ENCODE measurements at places on chromosomes 3 and 15.

DNA sequence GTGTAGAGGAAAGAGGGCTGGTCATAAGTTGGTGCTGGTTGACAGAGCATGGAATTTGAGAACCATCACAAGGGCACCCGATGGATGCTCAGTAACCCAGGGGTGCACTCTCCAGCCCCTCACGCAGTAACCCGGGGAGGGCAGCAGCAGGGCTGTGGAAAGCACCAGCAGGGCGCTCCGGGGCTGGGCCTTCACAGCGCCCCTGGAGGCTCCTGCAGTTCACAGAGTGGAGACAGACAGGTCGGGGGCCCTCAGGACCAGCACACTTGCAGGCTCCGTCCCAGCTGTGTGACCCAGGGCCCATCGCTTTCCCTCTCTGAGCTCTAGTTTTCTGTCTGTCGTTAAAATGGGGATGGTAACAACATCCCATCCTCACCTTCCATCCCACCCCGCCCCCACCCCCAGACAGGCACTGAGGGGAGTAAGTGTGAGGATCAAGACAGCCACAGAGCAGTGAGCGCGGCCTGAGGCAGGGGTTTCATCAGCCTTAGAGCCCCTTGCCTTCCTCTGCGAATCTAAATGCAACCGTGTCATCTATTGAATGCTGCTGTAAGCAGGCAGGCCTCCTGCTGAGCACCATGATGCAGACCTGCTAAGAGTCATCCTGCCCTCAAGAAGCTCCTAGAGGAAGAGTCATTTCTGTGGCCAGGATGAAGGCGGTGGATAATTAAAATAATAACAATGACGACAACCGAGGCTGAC is 90.2 kb upstream of the LINGO1 start:
- no peak for DNase-seq

- no peak for DNase-seq
Observed at GRCh38 chr15:41847981-41848380, 9.3 kb downstream of the PLA2G4B start.

- no peak for DNase-seq
Observed at GRCh38 chr15:77014132-77015081, 19.5 kb downstream of the PSTPIP1 start.

DNA sequence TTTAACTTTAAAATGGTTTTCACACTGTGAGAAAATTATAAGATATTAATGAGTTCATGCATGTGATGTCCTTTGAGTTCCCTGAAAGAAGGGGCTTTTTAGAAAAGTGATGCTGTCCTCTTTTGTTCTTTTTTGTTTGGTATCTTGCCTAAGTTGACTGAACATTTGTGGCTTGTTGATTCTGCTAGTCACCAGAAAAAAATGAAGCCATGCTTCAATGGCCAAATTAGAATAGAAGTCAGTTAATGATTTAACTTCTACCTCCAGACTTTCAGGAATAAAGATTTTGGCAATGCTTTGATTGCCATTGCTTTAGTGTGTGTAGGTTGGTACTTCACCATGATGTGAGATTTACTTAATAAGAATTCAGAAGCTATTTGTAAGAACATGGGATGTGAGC is 260.6 kb upstream of the NECTIN3 start:
- peak; percentile 43 for DNase-seq

DNA sequence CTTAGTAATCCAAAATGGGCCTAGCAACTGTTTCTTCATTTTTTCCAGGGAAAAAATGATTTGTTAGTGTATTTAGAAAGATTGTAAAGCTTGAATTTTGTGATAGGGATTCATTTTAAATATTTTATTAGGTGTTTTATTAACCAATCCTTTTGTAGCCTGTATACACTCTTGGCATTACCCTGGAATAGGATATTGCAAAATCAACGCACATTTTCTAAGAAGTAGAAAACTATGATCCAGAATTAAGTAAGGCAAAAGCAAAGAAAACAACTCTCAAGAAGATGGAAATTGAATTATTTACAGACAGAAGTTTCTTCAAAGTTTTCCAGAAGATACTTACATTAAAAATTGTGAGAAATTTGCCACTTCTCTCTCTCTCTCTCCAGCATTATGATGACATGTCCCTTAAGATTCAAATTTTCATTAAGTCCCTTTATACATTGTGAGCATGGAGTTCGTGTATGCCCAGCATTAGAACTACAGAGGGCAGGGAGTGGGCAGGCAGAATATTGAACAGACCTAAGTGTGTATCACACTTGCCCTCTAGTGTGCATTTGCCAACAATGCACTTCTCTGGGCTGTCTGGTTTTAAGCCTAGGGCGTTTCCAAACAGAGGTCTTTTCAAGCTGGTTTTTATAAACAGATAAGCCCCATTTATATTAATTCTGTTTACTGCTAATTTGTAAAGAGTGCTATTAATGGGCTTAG is 28.5 kb upstream of the CMSS1 start:
- peak; percentile 68 for DNase-seq

- DNase-seq: peak; percentile 77
Observed at GRCh38 chr15:33086500-33087121, 107.9 kb downstream of the FMN1 start.

DNA sequence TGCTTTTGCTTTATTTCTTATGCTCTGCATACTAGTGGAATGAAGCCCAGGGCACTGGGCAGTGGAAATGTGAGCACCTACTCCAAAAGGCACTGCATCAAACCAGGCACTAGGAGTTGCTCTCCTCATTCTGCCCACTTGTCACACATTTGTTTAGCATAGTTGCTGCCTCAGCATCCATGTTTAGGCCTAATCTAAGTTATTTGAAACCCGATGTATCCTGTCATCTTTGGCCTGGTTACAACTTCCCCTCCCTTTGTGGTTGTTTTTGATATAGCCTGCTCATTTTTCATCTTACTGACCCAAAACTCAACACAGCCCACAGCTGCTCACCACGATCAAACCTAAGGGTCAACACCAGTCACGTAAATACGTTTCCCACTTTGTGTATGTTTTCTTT is 82.2 kb upstream of the SELENOK start:
- no peak for DNase-seq

GRCh38 chr3:31247850-31248562 is 284.7 kb upstream of the STT3B start:
- DNase-seq: no peak

GRCh38 chr3:71512000-71512399 is 71.5 kb downstream of the FOXP1 start:
- DNase-seq: no peak

- DNase-seq: no peak
Observed at GRCh38 chr3:77063423-77063822, 23.5 kb downstream of the ROBO2 start.

- DNase-seq: peak; percentile 78
Observed at GRCh38 chr15:38707802-38708671, 143.4 kb upstream of the RASGRP1 start.

DNA sequence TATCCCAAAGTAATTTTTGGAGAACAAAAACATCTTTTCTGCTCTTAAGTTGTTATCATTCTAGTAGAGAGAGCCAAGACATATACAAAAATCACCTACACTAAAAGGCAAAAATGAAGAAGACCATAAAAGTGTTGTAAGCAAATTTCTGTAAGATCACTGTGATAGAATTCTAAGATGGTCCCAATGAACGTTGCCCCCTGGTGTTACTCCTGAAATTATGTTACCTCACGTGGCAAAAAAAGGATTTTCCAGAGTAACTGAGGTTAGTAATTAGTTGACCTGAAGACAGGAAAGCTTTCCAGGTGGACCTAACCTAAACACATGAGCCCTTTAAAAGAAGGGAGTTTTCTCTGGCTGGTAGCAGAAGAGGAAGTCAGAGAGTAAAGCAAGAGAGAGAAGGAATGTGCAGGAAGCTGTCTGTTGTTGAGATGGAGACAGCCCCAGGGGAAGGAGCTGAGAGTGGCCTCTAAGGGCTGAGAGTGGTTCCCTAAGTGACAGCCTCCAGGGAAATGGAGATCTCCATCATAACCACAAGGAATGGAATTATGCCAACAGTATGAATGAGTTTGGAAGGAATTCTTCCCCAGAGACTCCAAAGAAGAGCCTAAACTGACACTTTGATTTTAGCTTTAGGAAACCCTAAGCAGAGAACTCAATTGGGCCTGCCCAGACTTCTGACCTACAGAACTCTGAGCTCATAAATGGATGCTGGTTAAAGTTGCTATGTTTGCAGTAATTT is 205.9 kb downstream of the CD47 start:
- peak; percentile 97 for DNase-seq

GRCh38 chr3:105571005-105571404 is 204.3 kb downstream of the ALCAM start:
- no peak for DNase-seq

- DNase-seq: no peak
Observed at GRCh38 chr3:195175476-195176337, 95.3 kb downstream of the XXYLT1 start.

DNA sequence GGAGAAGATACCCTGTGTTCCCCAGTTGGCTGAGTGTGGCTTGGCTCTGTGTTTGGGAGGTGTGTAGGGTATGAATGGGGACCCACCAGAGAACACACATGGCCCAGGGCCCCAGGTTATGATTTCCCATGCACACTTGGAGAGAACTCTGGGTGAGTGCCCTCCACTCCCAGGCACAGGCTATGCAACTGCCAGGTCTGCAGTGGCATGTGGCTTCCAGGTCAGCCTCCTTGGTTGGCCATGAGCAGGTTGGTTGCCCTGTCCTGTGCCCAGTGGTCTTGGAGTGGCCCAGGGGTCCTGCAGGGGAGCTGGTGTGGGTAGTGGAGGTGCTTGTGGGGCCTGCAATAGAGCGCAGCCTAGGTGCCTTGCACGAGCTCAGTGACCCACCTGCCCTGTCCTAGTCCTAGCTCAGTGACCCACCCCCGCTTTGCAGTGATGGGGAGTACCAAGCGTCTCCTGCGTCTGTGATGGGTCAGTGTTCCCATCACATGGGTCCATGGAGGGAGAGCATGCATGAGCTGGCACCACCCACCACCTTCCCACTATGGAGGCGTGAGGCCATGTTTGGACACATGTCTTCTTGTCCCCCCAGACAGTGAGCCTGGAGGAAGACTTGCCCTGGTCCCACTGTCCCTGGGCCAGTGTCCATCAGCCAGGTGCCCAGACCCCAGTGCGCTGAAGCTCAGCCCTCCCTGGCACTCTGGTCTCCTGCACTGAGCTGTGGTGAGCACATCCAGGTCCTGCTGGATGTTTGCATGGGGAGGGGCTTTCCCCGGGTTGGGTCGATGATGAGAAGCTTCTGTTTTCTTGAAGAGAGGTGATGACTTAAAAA is 217.3 kb downstream of the SNRPN start:
- DNase-seq: no peak

GRCh38 chr3:152172460-152172859 is 96.3 kb upstream of the MBNL1 start:
- peak; percentile 55 for DNase-seq

- DNase-seq: no peak
Observed at GRCh38 chr3:177135841-177136492, 61.3 kb downstream of the TBL1XR1 start.

- no peak for DNase-seq
Observed at GRCh38 chr15:32972686-32973085, 221.8 kb downstream of the FMN1 start.

DNA sequence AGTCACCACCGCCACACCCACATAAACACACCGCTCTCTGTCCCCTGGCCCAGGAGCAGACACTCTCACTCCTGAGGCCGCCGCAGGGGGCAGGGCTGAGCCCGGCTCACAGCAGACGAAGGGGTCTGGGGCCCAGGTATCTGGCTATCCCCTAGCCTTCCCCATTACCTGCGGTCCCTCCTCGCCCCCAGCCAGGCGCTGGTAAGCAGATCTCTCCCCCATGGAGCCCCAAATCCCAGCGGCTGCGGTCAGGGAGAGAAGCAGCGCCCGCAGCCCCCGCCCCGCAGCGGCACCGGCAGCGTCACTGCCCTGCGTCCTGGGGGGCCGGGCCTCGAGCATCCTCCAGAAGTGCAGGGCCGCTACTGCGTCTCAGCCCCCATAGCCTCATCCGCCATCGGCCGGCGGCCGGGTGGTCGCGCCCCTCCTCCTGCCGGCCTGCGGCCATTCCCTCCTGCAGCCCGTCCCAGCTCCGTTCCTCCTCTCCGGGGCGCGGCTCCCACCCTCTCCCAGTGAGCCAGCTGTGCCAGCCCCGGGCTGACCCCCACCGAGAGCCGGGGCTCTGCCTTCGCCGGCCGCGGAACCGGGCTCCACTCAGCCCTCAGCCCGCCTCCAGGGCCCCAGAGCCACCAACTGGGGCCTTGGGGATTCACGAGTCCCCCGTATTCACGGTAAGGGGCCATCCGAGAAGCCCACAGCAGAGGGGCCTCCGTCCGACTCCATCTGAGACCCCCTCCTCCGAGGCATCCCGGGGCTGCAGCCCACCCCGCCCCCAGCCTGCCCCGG is 13.1 kb downstream of the TNK2 start:
- peak; percentile 42 for DNase-seq

GRCh38 chr15:56869573-56869972 is 48.9 kb upstream of the TCF12 start:
- peak; percentile 21 for DNase-seq

DNA sequence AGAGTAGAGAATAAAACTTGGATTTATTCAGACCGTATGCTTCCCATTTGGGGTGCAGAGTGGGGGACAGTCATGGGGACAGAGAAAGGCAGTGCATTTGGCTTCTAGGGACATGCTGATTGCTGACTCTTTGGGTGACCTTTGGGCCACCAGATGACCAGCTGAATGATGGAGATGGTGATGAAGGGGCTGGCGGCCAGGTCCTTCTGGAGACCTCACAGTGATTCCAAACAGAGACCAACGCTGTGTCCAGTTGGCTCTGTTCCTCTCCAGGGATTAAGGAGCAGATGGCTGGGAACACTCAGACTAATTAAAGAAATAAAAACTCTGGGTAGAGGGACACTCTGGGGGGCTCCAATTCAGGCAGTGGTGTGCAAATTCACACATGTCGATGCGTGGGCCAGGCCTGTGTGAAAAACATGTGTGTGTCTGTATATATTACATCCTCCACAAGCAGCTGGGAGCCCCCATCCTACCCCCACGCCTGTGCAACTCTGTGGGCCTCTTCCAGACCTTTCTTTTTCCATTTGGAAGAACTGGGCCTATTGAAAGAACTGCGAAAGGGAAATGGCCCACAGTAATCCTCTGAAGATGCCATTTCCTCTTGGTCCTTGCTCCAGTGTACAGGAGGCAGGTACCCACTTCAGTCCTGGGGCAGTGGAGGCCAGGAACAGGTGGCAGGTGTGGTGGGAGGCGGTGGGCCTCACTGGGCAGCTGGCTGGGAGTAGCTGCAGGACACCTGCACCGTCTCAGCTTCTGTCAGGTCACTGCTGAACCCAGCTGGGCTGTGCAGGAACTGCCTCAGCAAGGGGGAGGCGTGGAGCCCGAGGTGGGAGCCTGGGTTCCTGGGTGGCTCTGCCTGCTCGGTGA is 8.9 kb downstream of the XIRP1 start:
- no peak for DNase-seq

GRCh38 chr3:46095307-46095706 is 68.0 kb upstream of the XCR1 start:
- DNase-seq: no peak

Data from fibroblast of skin of right quadriceps (primary cell).